ENCODE measurements at places on chromosomes 1 and 21.

DNA sequence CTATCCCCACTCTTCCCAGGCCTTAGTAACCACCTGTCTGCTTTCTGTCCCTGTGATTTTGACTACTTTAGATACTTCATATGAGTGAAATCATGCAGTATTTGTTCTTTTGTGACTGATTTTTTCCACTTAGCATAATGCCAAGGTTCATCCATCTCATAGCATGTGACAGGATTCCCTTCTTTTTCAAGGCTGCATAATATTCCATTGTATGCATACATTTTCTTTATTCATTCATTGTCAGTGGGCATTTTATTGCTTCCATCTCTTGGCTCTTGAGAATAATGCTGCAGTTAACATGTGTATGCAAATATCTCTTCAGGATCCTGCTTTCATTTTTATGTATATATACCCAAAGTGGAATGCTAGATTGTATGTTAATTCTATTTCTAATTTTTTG, 56.4 kb downstream of the AGL start:
- no peak for DNase-seq

DNA sequence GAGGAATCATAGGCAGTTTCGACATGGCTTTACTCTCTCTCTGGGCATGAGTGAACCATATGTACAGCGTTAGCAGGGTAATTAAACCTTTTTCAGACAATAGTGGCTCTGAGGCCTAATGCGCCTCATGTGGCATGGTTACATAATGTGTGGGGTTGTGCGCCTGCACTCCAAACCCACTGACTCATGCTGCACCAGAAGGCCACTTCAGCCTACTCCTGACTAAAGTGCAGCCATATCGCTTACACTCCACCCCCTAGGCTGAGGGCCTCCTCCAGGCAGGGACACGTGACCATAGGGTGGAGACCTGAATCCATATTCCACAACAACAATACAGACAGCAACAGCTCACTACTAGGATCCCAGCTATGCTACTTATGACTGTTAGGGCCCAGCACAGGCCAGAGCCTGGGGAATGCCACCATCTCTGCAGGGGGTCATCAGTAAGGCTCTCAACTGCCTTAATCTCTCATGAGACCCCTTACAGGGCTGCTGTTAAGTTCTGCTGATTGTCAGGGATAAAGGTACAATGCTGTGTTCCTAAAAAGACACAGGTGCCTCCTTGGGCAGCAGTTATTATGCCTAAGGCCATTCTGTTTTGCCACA, 13.4 kb upstream of the ODF2L start:
- DNase-seq = no peak

- DNase-seq = no peak
Observed at GRCh38 chr21:41827951-41828883, 50.9 kb downstream of the PRDM15 start.

- DNase-seq = no peak
Observed at GRCh38 chr1:6601923-6602668, 573 bp downstream of the KLHL21 start.

DNA sequence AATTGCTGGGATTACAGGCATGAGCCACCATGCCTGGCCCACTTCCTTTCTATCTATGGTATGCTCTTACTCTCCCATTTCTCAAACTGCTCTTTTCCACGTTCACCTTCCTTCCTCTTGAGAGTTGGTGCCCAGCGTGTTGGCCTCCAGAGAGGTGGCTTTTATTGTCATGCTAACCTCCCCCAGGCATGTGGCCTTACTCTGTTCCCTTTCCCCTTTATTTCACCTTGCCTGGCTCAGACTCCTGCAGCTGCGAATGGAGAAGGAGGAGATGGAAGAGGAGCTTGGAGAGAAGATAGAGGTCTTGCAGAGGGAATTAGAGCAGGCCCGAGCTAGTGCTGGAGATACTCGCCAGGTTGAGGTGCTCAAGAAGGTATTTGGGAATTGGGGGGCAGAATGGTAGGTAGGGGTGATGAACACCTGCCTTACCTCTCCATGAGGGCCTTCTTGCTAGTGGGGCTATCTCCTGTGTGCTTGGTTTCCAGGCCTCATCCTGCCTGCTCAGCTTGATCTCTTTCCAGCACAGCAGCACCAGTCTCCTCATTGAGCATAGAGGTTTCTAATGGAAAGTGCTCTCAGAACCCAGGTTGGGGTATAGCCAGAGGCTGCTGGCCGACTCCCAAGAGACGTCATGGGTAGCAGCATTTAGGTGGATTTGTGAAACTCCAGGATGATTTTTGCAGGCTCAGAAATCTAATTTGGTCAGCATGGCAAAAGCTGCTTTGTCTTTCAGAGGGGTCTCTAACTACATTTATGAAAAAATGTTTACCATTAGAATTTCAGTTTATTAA, 13.2 kb upstream of the TUFT1 start:
- DNase-seq = no peak

DNA sequence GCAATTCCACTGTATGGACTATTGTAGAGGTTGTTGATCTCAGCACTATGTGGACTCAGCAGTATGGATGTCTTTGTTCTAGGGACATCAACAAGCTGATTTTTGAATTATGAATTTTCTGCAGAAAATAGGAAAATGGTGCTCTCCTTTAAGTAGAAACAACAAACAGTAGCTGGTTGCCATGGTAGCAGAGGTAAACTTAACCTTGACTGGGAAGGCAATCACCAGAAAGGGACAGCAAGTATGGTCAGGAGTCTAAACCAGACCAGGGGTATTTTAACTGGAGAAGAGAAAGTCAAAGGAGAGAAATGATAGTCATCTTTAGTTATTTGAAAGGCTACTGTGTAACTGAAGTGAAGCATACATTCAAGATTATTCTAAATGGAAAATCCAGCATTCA, 22.3 kb downstream of the WLS start:
- DNase-seq = no peak

GRCh38 chr1:61591351-61591750, 133.6 kb downstream of the TM2D1 start:
- DNase-seq = no peak

GRCh38 chr1:10514490-10515235, 39.9 kb downstream of the PEX14 start:
- DNase-seq = no peak

- DNase-seq = no peak
Observed at GRCh38 chr1:224188286-224188685, 5.2 kb downstream of the DEGS1 start.

- no peak for DNase-seq
Observed at GRCh38 chr1:29240986-29241385, 4.7 kb downstream of the PTPRU start.

GRCh38 chr1:87279536-87279875, 49.2 kb upstream of the LMO4 start:
- no peak for DNase-seq

GRCh38 chr1:115712911-115713609, 55.5 kb downstream of the CASQ2 start:
- no peak for DNase-seq

- DNase-seq = no peak
Observed at GRCh38 chr1:218677026-218677425, 331.9 kb downstream of the TGFB2 start.

- DNase-seq = no peak
Observed at GRCh38 chr1:156874572-156875340, 14.1 kb downstream of the NTRK1 start.

- no peak for DNase-seq
Observed at GRCh38 chr1:10528066-10529014, 53.6 kb downstream of the PEX14 start.

- DNase-seq = no peak
Observed at GRCh38 chr1:193787061-193787460, 600.6 kb upstream of the B3GALT2 start.

- DNase-seq = no peak
Observed at GRCh38 chr1:203640117-203640516, 13.5 kb downstream of the ATP2B4 start.

DNA sequence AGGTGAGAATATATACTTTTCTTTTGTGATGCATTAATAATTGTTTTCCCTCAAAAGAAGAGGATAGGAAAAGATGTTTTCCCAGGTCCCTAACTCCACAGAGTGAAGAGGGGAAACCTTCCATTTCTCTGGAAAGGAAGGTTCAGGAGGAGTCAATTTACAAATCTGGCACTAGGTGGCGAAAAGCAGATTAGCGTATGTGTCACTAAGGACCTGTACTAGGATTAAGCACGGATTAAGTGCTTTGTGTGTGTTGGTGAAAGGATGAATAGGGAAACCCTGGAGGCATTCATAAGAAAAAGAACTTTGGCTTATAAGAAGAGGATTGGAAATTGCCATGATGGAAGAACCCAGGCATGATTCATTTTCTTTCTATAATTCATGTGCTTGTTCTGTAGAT, 410.1 kb upstream of the PLXNA2 start:
- no peak for DNase-seq

GRCh38 chr1:171583591-171584201, 38.3 kb upstream of the MYOCOS start:
- DNase-seq = no peak

DNA sequence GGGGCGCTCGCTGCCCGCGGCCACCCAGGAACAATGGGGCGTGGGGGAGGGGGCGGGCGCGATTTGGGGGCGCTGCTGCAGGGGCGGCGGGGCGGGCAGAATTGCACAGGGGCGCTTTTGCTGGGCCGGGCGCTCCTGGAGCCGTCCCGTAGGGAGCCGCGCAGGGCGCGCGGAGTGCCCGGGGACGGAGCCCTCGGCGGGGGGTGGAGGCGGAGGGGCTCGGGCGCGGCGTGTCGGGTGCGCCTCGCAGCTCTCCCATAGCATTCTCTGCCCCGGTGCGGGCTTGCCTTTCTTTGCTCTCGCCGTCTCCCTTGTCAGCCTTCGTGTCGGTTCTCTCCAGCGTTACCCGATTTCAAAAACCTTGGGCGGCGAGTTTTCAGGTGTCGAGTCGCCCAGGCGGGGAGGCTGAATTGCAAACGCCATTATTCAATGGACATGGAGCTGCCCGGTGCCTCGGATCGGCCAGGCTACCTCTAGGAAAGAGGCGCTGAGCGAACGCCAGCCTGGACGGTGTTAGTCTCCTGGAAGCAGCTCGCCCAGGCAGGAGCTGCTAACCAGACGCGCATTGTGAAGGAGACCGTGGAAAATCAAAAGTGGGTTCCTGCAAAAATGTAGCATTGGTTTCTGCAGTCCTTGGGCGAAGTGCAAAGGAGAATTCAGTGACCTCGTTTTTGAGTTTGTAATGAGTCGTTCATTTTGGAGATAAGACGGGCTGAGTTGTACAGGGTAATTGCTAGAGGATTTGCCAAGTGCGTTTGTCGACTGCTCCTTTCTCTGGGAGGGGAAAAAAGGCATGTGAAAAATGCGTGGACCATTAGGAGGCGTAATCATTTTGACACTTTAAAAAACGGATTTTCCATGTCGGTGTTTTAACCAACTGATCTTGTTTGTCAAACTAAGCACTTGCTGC, 626 bp downstream of the CXADR start:
- no peak for DNase-seq

- DNase-seq = no peak
Observed at GRCh38 chr1:84899969-84900368, 7.0 kb upstream of the LPAR3 start.

DNA sequence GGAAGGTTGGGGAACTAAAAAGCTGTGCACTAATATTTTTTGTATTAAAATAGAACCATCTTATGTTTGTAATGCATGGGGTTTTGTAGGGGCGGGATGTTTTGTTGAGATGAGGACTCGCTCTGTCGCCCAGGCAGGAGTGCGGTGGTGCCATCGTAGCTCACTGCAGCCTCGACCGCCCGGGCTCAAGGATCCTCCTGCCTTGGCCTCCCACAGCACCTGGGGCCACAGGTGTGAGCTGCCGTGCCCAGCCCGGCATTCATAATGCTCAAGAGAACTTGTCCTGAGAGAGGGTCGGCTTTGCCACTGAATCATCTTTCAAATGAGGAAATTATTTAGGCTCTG, 3.0 kb upstream of the C1orf159 start:
- DNase-seq = no peak

DNA sequence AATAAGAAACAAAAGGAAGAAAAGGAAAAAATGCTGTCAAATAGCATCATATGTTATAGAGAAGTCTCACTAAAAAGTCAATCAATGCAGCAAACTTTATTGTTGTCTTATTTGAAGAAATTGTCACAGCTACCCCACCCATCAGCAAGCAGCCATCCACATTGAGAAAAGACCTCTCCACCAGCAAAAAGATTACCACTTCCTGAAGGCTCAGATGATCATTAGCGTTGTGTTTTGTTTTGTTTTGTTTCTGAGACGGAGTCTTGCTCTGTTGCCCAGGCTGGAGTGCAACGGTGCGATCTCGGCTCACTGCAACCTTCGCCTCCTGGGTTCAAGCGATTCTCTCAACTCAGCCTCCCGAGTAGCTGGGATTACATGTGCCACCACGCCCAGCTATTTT, 29.0 kb downstream of the ATP2B4 start:
- no peak for DNase-seq

DNA sequence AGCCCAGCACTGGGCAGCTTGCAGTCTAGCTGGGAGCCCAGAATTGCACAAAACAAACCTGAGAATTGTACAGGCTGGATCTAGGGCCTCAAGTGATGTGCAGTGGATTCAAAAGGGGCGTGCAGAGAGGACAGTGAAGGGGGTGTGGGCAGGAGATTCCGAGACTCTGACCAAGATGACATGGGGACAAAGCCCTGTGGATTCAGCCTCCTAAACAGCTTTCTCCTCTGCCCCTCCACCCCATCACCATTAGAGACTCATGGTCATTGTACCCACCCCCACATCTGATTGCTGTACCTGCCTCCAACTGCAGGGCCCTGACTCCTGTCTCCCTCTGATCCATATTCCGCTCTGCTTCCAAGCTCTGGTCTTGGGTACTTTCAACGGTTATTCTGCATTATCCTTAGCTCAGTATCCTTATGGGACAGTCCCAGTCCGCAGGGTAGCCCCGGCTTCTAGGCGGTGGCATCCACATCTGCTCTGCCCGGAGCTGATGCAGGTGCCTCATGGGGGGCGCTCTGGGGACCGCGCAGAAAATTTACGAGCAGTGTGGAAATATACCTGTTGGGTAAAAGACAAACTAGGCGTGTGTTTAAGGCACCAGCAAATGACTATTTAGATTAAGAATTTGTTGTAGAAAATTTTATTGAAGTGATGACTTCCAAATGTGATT, 1.7 kb upstream of the BMP8A start:
- no peak for DNase-seq

GRCh38 chr1:87450615-87451209, 122.0 kb downstream of the LMO4 start:
- peak; percentile 2 for DNase-seq

GRCh38 chr1:26949926-26950319, 10.3 kb downstream of the KDF1 start:
- no peak for DNase-seq

- no peak for DNase-seq
Observed at GRCh38 chr1:26998429-26999300, 5.2 kb downstream of the TRNP1 start.

- no peak for DNase-seq
Observed at GRCh38 chr1:26991310-26992116, 2.0 kb upstream of the TRNP1 start.

- DNase-seq = no peak
Observed at GRCh38 chr1:27154469-27154990, 395 bp downstream of the SLC9A1 start.

DNA sequence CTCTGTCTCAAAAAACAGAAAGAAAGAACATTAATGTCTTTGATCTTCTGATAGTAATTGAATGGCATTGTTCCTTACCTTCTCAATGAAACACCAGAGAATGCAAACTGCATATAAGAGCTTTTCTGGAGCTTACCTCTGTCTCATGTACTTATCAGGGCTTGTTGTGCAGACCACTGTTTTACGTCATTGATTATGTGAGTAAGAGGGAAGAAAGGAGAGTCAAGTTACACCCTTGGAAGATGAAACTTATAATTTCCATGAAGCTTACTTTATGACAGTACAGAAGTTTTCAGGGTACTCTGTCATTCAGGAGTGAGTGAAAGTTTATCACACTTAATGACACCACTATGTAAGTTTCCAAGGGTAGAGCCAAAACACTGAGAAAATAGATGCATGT, 49.0 kb upstream of the MAB21L3 start:
- no peak for DNase-seq
